ENCODE measurements at places on chromosomes 3 and 15.

DNA sequence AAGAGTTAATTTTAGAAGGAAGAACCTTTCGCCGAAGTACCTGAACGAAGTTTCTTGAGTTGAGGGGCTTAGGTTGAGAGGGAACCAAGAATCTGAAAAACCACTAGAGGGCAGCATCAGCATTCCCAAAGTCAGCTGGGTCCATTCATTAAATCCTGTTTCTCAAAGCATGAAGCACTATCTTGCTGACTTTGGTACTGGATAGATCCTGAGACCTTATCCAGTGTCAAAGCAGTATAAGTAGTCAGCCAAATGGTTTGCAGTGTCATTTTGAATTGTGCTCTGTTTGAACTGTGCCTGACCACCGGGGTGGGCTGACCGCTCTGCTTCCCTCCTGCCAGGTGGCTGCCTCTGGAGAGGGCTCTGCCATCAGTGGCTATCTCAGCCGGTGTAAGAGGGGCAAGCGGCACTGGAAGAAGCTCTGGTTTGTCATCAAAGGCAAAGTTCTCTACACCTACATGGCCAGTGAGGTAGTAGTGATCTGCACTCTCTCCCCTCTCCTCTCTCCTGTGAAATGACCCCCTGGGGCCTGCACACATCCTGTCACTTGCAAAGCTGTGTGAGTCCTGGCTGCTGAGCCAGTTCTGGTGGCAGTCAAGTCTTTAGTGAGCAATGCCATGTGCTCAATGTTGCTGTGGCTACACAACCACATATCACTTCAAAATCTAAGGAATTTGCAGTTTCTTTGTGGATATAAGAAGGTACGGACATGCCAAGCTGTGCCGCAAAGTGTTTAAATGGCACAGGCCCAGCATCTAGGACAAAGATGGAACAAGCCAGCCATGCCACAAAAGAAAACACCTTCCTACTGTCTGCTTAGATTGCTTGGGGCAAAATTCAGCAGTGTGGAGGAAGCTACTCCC, 21.4 kb upstream of the NR2C2 start:
- no peak for DNase-seq

DNA sequence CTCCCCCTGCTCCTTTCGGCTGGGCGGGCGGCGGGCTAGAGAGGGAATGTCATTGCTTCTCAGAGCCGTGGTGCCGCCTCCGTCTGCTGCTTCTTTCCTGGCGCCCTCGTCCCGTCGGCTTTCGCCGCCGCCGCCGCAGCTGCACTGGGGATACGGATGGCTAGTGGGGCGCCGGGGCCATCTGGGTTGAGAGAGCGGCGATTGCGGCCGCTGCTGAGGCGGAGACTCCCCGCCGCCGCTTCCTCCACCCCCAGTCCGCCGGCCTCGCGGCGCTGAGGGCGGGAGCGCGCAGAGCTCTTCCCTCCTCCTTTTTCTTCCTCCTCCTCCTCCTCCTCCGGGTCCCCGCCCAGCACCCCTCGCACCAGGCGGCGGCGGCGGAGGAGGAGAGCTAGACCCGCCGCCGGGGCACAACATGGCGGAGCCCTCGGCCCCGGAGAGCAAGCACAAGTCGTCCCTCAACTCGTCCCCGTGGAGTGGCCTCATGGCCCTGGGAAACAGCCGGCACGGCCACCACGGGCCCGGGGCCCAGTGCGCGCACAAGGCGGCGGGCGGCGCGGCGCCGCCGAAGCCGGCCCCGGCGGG, at the start of gene STT3B:
TSS of gene STT3B (plus strand) at position 339 of the 582 bp plus-strand sequence. CDS start at position 413, 74 bp downstream.
- peak; percentile 87 for DNase-seq

GRCh38 chr3:126121632-126122031, 37.7 kb upstream of the SLC41A3 start:
- no peak for DNase-seq

- no peak for DNase-seq
These were observed 5.6 kb downstream of the LINGO1 start for GRCh38 chr15:77627067-77627466.

GRCh38 chr3:96190024-96190616, 624.3 kb upstream of the EPHA6 start:
- no peak for DNase-seq

DNA sequence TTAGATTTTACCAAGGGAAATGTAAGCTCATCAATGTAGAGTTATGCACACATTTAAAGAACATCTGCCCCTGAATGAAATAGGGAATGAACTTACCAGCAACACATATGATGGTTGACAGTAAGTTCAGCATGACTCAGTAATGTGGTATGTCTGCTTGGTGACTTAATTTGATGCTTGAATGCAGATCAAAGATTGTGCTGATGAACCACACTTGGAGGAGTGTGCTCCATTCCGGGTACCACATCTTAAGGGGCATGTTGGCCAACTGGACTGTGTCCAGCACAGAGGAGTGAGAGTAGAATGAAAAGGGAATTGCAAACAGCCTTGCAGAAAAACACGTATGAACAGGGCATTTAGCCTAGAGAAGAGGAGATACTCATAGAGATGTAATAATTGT, 171.0 kb upstream of the RARB start:
- DNase-seq = no peak

- no peak for DNase-seq
These were observed 205.9 kb upstream of the IGF1R start for GRCh38 chr15:98442379-98442833.

GRCh38 chr3:632571-633170, 436.1 kb downstream of the CHL1 start:
- DNase-seq = peak; percentile 8

GRCh38 chr3:19147905-19148767, at the start of gene KCNH8:
Gene KCNH8, plus strand, starts transcription at chr3:19148510. Its CDS starts 210 bp downstream, at chr3:19148720.
- peak; percentile 14 for DNase-seq

DNA sequence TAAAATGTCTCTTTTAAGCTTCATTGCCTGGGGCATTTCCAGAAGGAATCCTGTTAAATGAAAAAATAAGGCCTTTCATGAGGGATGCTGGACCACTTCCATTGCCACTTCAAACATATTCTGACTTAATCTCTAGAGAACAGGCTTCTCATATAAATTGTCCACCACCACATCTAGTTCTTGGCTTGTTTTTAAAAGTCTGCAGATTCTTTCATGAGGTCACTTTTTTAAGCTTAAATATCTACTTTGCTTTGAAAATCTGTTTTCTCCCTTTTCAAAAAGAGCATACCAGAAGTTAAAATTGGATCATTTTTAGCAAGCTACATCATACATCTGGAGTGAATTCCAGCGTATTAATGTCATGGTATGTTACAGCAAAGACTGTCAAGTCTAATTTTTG, 131.6 kb downstream of the C3orf70 start:
- DNase-seq = no peak
